ENCODE measurements at places on chromosomes 13 and 19. TPM values are rescaled to one million over a fixed set of nuclear protein-coding genes. Genes with fewer than 3 reads are reported as not detected.

SLC6A16 gene
- 0.81 TPM for total RNA-seq

CDC16 gene
- total RNA-seq, result 43.2 TPM

SLC25A41 gene
- not detected for total RNA-seq

NLRP5 gene
- total RNA-seq, result 0.03 TPM

TLE6 gene
- 5.8 TPM for total RNA-seq

CYP2F1 gene
- total RNA-seq, result not detected

TTC9B gene
- total RNA-seq, result 0.29 TPM

SSC5D gene
- total RNA-seq, result 0.53 TPM

S1PR5 gene
- total RNA-seq, result 1.9 TPM

PTPRS gene
- 28.6 TPM for total RNA-seq

NOTCH3 gene
- 20.8 TPM for total RNA-seq

FAM83E gene
- total RNA-seq, result 0.29 TPM

AMER2 gene
- total RNA-seq, result not detected

ZNF554 gene
- total RNA-seq, result 0.75 TPM

LRRC63 gene
- not detected for total RNA-seq

GJA3 gene
- total RNA-seq, result 0.75 TPM

PLK5 gene
- not detected for total RNA-seq

KIR2DL1 gene
- not detected for total RNA-seq

ZNF296 gene
- 12.3 TPM for total RNA-seq

CYP4F2 gene
- 0.14 TPM for total RNA-seq

LRRC25 gene
- total RNA-seq, result not detected

F7 gene
- 0.09 TPM for total RNA-seq

SPRED3 gene
- 1.8 TPM for total RNA-seq

FBXO27 gene
- 2.8 TPM for total RNA-seq

GGN gene
- 0.26 TPM for total RNA-seq

PNMA8A gene
- 10.0 TPM for total RNA-seq

KLK3 gene
- total RNA-seq, result not detected

MICU2 gene
- 15.0 TPM for total RNA-seq

UBE2L5 gene
- total RNA-seq, result not detected

COG3 gene
- total RNA-seq, result 11.6 TPM

SIRT6 gene
- total RNA-seq, result 37.0 TPM

ZNF763 gene
- total RNA-seq, result not detected

PRR22 gene
- total RNA-seq, result 2.9 TPM

ZNF561 gene
- total RNA-seq, result 8.6 TPM

KLK5 gene
- total RNA-seq, result not detected

URAD gene
- not detected for total RNA-seq

NLRP8 gene
- total RNA-seq, result not detected

OVOL3 gene
- total RNA-seq, result 0.36 TPM

CEACAM8 gene
- total RNA-seq, result not detected

RTBDN gene
- total RNA-seq, result 0.44 TPM

C19orf73 gene
- 1.6 TPM for total RNA-seq

NANOS3 gene
- total RNA-seq, result 3.3 TPM

ZNF415 gene
- total RNA-seq, result not detected

MARK4 gene
- 7.1 TPM for total RNA-seq

SLC15A1 gene
- not detected for total RNA-seq

LENG9 gene
- total RNA-seq, result 4.8 TPM

CPAMD8 gene
- total RNA-seq, result 0.11 TPM

Data from A549 treated with GW870086 at 1 μM for 4 hours (cell line).